ENCODE measurements at places on chromosomes 6 and 20.

DNA sequence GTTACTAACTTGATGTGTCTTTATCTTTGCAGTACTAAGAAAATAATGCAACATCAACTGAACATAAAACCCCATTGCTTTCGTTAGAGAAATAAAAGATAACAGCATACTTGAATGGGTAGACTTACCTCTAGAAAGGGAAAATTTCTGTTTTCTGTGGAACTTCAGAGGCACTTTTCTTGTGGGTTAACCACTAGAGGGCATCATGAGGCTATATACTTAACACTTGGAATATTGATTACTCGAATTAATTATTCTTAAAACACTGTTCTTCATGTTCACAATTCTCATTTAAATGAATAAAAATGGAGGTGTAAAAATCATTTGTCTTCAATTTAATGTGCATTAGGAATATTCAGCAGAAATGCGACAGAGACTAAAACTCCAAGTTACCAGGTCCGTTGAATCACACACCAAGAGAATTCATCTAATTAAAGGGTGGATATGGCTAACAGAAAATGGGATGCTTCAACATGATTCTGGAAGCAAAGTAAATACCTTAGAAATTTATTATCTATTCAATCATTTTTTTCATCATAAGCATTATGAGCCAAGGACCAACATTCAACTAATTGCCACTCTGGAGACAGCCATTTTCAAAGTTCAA lies 330.8 kb upstream of the PREP start:
- no peak for DNase-seq

DNA sequence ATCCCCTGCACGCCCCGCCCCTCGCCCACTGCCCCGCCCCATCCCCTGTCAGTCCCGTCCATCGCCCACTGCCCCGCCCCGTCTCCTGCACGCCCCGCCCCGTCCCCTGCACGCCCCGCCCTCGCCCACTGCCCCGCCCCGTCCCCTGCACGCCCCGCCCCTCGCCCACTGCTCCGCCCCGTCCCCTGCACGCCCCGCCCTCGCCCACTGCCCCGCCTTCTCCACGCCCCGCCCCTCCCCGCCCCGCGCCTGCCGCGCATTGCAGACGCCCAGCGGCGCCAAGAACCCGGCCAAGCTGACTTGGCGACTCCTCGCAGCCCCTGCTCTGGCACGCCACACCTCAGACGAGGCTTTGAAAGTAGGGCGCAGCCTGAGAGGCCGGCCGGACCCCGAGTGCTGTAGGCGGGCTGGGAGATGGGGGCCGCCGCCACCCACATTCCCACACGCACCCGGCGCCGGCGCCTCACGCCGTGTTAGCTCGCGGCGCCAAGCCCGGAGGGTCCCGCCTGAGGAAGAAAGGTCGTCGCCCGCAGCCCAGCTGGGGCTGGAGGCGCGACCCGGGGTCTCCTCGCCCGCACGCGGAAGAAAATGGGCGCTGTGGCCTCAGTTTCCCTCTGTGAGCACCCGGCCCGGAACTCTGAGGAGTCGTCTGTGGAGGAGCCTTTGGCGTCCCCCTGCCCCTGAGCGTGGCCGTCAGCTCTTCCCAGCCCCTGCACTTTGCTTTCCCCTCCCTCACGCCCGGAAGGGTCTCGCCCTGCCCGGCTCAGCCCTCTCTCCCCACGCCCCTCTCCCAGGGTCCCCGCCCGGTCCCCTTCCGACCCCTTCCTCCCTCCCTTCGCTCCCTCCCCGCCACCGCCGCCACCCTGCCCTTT lies at the start of gene RAD21L1:
Gene RAD21L1 (plus strand): TSS at position 262 of the 872 bp plus-strand sequence. CDS start 2,410 bp downstream, outside the sequence.
- peak; percentile 69 for DNase-seq

- no peak for DNase-seq
Measured at GRCh38 chr20:19223640-19224039, 11.2 kb downstream of the SLC24A3 start.

DNA sequence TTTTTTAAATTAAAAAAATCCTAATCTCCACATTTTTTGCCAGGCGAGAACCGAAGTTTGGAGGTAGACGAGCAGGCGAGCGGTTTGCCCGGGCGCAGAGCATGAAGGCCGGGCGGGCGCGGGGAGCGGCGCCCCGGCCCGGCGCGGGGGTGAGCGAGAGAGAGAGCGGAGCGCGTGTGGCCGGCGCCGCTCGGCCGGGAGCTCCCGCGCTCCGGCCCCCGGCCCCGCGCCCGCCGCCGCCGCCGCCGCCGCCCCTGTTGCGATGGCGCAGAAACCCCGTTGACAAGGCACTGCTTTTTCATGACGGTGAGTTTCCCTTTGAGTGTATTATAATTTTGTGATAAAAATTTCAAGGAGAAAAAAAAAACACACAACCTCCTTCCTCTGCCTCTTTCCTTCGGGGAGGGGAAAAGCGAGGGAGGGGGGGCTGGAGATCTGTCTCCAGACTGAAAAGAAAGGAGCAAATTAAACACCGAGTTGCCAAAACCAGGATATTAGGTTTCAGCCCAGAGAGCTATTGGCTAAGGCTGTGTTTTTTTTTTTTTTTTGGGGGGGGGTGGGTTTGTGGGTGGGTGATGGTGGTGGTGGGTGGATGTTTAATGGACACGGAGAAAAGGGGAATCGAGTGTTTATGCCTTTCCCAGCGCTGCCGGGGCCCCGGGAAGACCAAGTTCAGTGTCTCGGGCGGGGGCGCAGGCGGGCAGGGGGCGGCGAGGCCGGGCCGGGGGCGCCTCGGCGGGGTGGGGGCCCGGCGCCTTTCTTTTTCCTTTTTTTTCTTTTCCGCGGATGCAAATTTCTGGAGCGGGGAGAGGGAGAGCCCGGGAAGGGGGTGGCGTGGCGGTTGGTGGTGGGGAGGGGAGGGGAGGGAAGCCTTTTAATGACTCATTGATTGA lies at the start of gene BICRAL:
Gene BICRAL (plus strand): TSS at position 257 of the 893 bp plus-strand sequence. CDS start 39,971 bp downstream, outside the sequence.
- DNase-seq, result peak; percentile 42

DNA sequence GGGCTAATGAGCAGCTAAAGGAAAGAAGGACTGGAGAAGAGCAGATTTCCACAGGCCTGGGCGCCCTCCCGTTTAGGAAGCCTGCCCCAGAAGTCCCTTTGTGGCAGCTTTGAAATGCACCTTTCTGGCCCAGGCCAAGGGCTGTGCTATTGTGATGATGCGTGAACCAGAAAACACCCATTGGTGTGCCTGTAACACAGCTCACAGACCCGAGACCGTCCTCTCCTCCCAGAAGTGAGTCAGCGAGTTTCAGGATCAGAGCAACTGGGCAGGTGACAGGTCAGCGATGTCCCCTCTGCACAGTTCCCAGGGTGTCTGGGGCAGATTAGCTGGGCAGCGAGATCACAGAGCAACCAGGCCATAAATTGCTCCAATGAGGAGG lies 71.9 kb upstream of the SULF2 start:
- DNase-seq, result no peak

DNA sequence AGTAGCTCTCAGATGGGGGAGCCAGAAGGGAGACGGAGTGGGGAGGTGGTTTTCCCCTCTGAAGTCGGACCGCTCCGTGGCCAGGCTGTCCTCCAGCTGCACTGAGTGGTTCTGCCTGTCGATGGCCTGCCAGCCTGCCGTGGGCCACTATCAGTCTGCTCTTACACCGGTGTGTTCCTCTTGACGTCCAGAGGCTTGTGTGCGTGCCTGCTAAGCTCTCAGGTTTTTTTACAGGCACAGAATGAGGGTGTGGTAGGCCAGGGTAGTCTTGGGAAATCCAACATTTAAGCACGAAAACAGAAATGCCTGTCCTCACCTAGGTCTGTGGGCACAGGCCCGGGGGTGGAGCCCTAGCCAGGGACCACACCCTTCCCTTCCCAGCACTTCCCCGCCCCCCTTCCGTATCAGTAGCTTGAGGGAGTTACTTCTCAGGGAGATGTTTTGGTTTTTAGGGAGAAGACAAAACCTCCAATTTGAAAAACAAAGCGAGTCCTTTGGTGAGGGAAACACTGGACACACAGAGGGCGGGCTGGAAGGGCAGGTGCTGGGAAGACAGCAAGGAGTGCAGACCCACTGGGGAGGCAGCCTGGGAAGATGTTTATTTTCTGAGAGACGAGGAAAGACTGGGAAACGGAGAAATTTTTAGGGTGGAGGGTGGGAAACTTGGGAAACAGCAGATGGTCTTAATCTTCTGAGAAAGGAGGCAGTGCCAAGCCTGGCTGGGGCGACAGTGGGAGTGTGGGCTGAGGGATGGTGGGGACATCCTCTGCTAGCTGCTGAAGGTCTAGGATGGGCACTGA lies 106.5 kb downstream of the LY86 start:
- DNase-seq, result no peak

GRCh38 chr6:116449565-116449964 lies 11.6 kb upstream of the CALHM6 start:
- no peak for DNase-seq

- DNase-seq, result no peak
Measured at GRCh38 chr6:21987501-21987957, 309.3 kb downstream of the PRL start.
